ENCODE measurements at places on chromosomes 12 and 14.

GRCh38 chr14:52033101-52033642 lies 35.7 kb downstream of the NID2 start:
- DNase-seq = no peak

DNA sequence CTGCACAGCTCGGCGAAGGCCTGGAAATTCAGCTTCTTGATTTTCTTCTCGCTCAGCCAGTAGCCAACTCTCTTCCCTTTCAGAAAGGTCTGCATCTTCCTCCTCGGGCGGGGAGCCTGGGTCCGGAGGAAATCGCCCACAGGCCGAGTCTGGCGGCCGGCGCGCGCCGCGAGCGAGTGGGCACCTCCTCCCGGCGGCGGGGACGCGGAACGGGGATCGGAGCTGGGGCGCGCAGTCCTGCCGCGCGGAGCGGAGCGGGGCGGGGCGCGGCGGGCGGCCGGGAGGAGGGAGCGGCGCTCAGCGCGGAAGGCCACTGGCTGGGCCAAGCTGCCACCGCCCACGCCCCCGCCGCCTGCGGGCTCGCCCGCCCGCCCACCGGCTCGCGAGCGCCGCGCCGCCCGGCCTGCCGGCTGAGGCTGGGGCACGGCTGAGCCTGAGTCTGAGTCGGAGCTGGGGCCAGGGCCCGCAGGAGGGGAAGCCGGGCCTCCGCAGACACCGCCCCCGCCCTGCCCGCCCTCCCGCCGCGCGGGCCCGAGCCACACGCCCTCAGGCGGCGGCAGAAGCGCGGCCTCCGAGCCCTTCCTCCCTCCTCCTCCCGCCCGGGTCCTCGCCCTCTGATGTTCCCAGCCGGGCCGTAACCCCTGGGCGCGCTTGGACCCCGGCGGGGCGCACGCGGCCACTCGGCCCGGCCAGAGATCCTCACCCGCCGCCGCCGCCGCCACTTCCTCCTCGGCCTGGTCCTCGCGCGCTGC lies 480 bp downstream of the ITPK1 start:
- DNase-seq = peak; percentile 70

- DNase-seq = no peak
These were observed at the start of gene JDP2 for GRCh38 chr14:75427482-75428229. Gene JDP2, plus strand, starts transcription at chr14:75428022. Its CDS starts 9,899 bp downstream, at chr14:75437921.

DNA sequence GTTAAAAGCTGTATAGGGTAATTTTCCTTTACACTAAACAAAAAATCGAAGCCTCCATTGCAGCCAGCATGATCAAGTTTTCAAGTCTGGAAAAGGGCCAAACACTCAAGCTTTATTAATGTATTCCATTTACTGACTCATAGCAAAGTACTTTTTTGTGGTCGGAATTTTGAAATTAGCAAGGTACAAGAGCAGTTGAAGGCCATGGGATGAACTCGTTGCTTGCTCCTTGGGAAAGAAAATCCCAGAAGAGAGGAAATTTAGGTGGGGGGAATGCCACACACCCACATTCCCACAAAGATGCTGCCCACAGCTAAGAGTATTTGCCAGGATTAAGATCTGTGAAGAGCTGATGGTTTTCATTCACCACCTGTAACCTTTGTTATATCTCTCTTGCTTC lies 333.7 kb downstream of the EGLN3 start:
- DNase-seq = no peak

DNA sequence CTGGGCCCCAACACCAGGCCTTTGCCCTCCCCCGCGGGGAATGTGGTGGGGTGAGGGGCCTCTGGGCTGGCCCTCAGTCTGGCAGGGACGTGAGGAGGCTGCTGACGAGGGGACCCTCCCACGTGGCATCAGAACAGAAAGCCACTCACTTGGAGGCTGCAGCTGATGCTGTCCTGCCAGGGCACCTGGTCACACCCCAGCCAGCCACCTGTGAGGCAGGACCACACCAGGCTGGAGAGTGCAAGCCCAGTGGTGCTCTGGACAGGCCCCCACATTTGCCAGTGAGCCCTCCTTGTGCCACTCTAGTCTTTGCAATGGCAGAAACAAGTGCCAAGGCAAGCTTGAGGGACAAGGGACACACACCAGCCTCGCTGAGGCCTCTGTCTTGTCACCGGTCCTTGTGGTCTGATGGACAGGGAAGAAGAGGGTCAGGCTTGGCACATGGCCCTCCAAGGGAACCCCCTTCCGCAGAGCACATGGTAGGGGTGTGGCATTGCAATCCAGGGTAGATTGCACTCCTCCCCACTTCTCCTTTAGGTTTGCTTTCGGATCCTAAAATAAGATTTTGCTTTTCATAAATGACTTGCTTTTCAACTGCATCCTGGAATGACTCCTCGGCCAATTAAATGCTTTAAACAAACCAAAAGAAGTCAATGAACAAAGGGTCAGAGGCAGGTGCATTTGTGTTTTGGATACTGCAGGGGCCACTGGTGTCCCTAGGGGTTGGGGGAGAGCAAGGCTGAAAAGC lies 53.7 kb downstream of the CCDC88C start:
- no peak for DNase-seq

GRCh38 chr12:81128930-81129554 lies 51.2 kb downstream of the ACSS3 start:
- DNase-seq = no peak

- no peak for DNase-seq
These were observed 33.3 kb downstream of the TDG start for GRCh38 chr12:103998976-103999375.

DNA sequence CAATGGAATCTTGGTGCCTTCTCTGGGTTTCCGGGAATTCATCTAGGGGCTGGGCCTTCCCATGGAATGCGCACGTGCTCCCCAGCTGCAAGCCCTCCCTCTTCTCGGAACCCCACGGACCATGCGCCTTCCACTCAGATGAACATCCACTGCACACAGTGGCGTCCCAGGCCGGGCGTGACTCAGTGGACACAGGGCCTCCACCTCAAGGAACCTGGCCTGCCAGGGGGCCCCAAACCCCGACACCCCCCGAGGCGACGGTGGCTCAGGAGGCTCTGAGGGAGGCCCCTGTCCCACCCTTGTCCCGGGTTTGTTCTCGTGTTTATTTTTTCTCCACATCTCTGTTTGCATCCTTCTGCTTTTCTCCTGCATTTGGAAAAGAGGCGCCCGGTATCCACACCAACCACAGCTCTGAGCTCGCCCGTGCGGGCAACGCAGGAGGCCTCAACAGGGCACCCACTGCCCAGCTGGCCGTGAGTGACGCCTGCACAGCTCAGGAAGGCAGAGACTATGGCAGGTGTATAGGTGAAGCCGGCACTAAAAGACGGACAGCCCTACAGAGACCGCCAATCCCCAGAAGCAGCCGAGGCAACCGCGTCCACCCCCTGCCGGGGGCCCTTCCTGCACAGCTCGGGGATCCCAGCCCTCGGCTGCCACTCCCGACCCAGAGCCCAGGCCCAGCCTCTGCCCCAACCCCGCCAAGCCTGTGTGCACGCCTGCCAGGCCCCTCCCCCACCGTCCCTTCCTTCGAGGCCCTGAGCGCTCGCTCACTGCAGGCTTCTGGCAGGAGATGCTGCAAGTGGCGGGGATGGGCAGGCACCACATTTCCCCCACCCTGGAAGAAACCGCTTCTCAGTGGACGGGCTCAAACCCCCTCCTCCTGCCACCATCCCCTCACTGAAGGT lies 23.8 kb upstream of the GALNT9 start:
- no peak for DNase-seq

DNA sequence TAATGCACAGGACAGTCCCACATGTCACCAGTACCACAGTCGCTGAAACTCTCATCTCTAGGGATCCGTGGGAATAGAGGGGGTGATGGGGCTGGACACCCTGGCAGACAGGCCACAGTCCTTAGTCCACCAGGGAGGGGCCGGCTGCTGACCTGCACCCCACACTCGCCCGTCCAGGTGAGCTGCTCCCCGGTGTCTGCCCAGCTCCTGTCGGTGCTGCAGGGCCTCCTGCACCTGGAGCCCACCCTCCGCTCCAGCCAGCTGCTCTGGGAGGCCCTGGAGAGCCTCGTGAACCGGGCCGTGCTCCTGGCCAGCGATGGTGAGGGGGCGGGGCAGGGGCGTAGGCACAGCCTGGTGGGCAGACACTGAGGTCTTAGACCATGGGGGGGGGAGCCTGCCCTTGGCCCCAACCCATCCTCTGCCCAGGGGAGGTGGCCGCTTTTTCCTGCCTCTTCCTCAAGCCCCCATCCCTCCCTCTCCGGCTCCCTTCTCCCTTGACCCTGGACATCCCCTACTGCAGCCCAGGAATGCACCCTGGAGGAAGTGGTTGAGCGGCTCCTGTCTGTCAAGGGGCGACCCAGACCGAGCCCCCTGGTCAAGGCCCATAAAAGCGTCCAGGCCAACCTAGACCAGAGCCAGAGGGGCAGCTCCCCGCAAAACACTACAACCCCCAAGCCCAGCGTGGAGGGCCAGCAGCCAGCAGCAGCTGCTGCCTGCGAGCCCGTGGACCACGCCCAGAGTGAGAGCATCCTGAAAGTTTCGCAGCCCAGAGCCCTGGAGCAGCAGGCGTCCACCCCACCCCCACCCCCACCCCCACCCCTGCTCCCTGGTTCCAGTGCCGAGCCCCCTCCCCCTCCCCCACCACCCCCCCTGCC lies 17.1 kb upstream of the ADSS1 start:
- no peak for DNase-seq

- no peak for DNase-seq
These were observed 38.4 kb downstream of the C12orf56 start for GRCh38 chr12:64352181-64352580.

DNA sequence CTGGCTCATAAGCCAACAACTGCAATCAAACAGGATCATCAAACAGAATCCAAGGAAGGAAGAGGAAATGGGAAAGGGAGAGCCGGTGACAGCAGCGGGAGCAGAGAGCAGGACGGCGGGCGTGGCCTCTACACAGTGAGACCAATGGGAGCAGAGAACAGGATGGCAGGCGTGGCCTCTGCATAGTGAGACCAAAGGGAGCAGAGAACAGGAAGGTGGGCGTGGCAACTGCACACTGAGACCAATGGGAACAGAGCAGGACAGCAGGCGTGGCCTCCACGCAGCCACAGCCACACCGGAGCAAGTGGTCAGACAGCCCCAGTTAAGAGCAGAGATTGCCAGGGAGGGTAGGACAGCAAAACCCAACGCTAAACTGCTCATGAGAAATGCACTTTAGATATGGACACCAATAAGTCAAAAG lies 16.4 kb downstream of the LRCOL1 start:
- no peak for DNase-seq

- no peak for DNase-seq
These were observed 18.9 kb downstream of the PYROXD1 start for GRCh38 chr12:21456291-21456780.

GRCh38 chr14:31106768-31107167 lies 80.6 kb upstream of the STRN3 start:
- no peak for DNase-seq

GRCh38 chr14:22007784-22008412 lies 334.3 kb upstream of the OR4E1 start:
- DNase-seq = no peak

DNA sequence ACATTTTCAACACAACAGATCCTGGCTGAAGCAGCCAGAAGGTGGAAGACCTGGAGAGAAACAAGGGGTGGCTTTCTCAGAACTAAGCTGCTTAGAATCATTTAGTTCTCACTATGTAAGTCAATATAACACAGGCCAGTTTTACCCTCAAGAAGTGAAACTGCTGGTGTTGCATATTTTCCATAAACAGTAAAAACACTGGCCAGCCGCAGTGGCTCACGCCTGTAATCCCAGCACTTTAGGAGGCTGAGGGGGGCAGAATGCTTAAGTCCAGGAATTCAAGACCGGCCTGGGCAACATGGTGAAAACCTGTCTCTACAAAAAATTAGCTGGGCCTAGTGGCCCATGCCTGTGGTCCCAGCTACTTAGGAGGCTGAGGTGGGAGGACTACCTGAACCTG lies 11.6 kb downstream of the STX2 start:
- DNase-seq = no peak

GRCh38 chr12:116241157-116241759 lies 36.2 kb downstream of the MED13L start:
- DNase-seq = no peak

DNA sequence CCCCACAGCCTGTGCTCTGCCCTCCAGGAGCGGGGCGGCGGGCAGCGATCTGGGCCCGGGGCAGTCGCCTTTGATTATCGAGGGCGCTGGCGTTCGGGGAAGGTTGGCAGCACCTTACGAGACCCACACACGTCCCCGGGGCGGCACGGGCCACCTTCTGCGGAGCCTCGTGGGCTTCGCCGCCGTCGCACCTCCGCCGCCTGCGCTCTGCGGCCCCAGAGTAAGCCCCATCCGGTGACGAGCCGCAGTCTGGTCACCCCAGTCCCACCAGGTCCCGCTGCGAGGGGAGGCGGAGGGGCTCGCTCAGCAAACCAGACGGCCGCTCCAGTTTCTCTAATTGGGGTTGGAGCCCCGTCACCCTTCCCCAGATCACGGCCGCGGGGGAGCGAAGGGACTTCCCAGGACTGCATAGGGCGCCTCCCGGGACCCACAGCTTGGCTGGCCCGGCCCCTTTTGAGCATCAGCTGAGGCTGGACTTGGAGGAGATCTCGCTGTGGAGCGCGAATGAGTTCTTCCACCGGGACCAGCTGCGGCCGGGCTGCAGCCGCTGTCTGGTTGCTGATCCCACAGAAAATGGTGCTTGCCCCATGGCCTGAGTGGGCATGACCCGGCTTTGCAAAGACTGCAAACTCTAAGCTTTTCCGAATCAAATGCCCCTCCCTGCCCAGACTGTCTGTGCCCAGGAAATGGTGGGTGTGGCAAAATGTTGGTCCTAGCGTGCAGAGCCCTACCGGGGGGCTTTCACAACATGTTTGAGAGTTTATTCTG lies 560 bp downstream of the LGALS3 start:
- no peak for DNase-seq

- DNase-seq = no peak
These were observed 74.9 kb downstream of the PCNX1 start for GRCh38 chr14:70982200-70982599.

GRCh38 chr14:77123381-77124325 lies 17.9 kb downstream of the ZDHHC22 start:
- no peak for DNase-seq
